GM23248 (cell line): ENCODE measurements at places on chromosomes 11 and 22. TPM values are rescaled to one million over a fixed set of nuclear protein-coding genes. Genes with fewer than 3 reads are reported as not detected.

DNA sequence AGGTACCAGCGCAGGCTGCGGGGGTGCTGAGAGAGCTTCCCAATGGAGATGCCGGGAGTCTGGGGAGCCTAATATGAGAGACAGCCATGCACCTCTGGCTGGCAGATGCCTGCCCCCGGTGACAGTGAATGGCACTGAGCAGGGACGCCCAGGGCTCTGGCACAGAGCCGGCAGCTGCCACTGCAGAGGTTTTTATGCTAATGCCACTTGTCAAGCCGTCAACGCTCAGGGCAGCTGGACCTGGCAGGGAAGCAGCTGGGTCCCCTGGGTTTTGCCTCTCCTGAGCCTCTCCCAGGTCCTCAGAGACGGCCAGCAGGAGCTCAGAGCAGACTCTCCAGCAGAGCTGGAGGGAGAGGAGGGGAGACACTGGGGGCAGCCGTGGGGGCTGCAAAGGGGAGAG, 573.6 kb downstream of the BUD13 start:
- DNase-seq, result no peak

GRCh38 chr11:73158356-73159051, 16.4 kb upstream of the FCHSD2 start:
- DNase-seq, result no peak

- peak; percentile 58 for DNase-seq
Observed at GRCh38 chr11:101436511-101437142, 147.2 kb downstream of the TRPC6 start.

The FAU gene
- total RNA-seq, result 180 and 199 TPM in 2 replicates

DNA sequence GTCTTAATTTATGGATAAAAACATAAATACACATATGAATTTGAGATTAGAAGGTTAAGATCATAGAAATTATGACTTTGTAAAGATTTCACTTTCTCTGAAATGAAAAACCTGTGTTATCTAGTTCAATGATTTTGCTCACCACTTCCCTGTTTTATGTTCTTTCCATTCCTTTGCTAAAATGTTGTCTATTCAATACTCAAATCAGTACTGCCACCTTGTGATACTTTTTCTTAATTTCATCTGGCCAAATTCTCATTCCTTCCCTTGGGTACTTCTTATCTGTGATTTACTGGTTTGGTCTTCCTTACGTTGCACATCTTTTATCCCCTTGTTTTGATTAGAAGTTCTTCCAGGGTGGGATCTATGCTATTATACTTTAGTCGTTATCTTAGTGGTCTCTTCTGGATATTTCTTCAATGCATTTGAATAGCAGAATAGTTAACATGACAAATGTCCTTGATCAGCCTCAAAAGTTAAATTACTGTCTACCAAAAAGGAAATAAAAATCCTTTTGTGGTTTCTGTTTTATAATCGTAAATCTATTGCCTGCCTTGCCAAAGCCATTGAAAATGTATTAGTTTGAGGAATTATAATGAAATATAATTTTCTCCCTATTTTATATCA, 197.0 kb downstream of the PGR start:
- DNase-seq, result peak; percentile 58

- no peak for DNase-seq
Observed at GRCh38 chr11:121018746-121019145, 5.2 kb upstream of the TBCEL start.

The CTSW gene
- total RNA-seq, result 1.1 TPM in 1 of 2 replicates, not detected in the other

The SLC25A18 gene
- not detected in 2 replicates for total RNA-seq

The TUB gene
- 12.3 and 12.9 TPM in 2 replicates for total RNA-seq

- DNase-seq, result no peak
Observed at GRCh38 chr22:33162196-33162595, 104.0 kb upstream of the SYN3 start.

- DNase-seq, result peak; percentile 10
Observed at GRCh38 chr11:129743112-129743815, 72.4 kb upstream of the TMEM45B start.

- no peak for DNase-seq
Observed at GRCh38 chr11:67311051-67311555, 7.8 kb downstream of the SSH3 start.

GRCh38 chr11:126564566-126564965, 209.1 kb downstream of the ST3GAL4 start:
- DNase-seq, result no peak

- DNase-seq, result no peak
Observed at GRCh38 chr11:83728281-83728680, 442.1 kb upstream of the CCDC90B start.

The DDIAS gene
- 5.4 and 7.6 TPM in 2 replicates for total RNA-seq

The OR2AG1 gene
- not detected in 2 replicates for total RNA-seq

DNA sequence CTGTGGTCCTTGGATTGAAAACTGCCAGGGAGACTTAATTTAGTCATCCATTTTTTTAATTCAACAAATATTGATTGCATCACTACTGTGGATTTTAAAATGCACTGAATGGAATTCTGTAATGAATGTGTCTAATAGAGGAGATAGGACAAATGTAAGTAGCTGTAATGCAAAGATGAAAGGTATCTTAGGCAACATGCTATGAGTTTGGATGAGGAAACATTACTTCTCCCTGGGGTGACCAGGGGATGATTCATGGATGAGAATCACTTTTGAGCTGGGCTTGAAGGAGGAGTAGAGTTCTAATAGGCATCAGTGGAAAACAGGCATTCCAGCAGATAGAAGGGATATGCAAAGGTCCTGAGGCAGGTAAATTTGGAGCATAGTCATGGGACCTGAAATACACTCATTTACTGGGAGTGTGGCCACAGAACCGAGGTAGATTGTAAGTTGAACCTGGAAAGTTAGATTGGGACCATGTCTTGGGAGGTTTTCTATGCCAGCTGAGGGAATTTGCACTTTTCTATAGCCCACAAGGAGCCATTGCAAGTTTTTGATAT, 43.4 kb downstream of the PKNOX2 start:
- peak; percentile 53 for DNase-seq

The CCDC188 gene
- 0.76 and 1.8 TPM in 2 replicates for total RNA-seq
